ENCODE measurements at places on chromosomes 4 and X. TPM values are rescaled to one million over a fixed set of nuclear protein-coding genes. Genes with fewer than 3 reads are reported as not detected.

Gene MAGEA12
- not detected for total RNA-seq

Gene DMRTC1
- total RNA-seq, result not detected

- no peak for DNase-seq
Measured at GRCh38 chr4:178316211-178316610, 874.0 kb upstream of the AGA start.

Gene MSX1
- 20.8 TPM for total RNA-seq

GRCh38 chr4:15703439-15703838 lies 574 bp downstream of the BST1 start:
- no peak for DNase-seq

DNA sequence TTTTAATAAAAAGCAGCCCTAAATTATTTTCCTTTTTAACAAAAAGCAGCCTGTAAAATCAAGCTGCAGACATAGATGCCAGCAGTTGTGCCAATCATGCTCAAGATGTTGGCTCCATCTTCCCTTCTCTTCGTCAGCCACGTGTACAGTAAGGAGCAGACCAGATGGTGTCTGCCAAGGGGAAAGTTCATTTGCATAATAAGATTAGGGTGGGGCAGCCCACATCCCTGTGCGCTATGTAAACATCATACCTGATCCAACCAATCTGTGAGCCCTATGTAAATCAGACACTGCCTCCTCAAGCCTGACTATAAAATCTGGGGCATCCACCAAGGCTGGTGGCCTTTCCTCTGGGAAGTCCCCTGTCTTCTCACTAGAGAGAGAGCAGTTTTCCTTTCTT lies 23.1 kb upstream of the C1GALT1C1 start:
- no peak for DNase-seq

Gene CFAP99
- not detected for total RNA-seq

GRCh38 chr4:99712099-99712498 lies 54.5 kb upstream of the C4orf54 start:
- DNase-seq, result no peak

- no peak for DNase-seq
Measured at GRCh38 chr4:118279328-118279727, 73.5 kb downstream of the PRSS12 start.

- no peak for DNase-seq
Measured at GRCh38 chr4:120144634-120145033, 78.0 kb upstream of the MAD2L1 start.

GRCh38 chr4:38044060-38044459 lies 83.9 kb downstream of the PTTG2 start:
- DNase-seq, result no peak

DNA sequence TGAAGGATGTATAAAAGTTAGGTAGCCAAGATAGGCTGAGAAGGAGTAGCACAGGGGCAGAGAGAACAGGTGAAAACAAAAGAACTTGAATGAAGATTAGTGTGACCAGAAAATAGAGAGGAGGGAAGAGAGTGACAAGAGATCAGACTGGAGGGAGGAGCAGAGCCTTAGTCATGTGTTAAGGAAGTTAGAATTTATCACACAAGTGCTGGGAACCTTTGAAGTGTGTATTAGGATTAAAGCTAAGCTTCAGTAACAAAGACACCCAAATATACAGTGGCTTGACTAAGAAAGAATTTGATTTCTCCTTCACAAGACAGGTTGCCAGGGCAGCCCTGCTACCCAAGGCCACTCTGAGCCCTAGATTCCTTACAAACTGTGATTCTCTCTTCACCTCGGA lies 10.7 kb upstream of the CCDC149 start:
- DNase-seq, result no peak

DNA sequence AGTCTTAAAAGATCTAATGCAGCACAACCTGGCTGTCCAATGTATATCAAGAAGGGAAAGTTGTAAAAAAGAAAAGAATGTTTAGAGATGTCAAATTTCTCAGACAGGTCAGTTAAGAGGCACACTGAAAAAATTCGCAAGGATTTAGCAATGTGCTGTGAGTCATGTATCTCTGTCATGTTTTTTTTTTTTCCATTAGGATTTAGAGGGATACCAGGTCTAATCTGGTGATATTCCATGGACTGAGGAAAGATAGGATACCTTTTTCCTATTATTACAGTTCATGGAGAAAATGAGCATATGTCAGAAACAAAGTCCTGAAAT lies 815.4 kb upstream of the PCDH10 start:
- DNase-seq, result no peak

- DNase-seq, result no peak
Measured at GRCh38 chr4:177271915-177272766, 37.5 kb upstream of the NEIL3 start.

Gene CNGA1
- total RNA-seq, result 0.60 TPM

Gene S100P
- 7.8 TPM for total RNA-seq

DNA sequence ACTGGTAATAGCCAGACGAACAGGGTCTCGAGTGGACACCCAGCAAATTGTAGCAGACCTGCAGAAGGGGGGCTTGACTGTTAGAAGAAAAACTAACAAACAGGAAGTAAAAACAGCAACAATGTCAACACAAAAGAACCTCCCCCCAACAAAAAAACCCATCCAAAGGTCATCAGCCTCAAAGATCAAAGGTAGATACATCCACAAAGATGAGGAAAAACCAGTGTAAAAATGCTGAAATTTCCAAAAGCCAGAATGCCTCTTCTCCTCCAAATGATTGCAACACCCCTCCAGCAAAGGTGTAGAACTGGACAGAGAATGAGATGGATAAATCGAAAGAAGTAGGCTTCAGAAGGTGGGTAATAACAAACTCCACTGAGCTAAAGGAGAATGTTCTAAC lies 313.0 kb upstream of the TEX13C start:
- no peak for DNase-seq

Gene ATP10D
- 25.3 TPM for total RNA-seq

Gene SOWAHB
- not detected for total RNA-seq

GRCh38 chr4:83110970-83111750 lies 3.4 kb downstream of the PLAC8 start:
- DNase-seq, result no peak

DNA sequence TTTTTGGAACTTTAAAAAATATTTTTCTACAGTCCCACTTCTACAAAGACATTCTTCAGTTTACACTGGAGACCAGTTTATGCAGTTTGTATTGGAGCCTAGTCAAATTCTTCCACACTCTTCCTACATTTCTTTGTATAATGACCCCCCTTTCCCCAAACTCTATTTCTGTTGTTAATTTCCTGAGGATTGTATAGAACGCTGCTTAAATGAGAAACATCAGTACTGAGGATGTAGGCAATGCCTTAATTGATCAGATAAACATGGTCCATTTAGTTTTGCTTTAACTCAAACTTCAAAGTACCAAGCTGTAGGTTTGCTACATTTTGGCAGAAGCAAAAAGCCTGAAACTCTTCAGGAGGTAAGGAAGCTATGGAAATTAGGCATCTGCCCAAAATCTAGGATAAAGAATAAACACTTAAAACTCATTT lies 155.5 kb downstream of the SLC7A11 start:
- DNase-seq, result no peak

GRCh38 chr4:148857239-148857972 lies 415.2 kb upstream of the NR3C2 start:
- DNase-seq, result no peak

DNA sequence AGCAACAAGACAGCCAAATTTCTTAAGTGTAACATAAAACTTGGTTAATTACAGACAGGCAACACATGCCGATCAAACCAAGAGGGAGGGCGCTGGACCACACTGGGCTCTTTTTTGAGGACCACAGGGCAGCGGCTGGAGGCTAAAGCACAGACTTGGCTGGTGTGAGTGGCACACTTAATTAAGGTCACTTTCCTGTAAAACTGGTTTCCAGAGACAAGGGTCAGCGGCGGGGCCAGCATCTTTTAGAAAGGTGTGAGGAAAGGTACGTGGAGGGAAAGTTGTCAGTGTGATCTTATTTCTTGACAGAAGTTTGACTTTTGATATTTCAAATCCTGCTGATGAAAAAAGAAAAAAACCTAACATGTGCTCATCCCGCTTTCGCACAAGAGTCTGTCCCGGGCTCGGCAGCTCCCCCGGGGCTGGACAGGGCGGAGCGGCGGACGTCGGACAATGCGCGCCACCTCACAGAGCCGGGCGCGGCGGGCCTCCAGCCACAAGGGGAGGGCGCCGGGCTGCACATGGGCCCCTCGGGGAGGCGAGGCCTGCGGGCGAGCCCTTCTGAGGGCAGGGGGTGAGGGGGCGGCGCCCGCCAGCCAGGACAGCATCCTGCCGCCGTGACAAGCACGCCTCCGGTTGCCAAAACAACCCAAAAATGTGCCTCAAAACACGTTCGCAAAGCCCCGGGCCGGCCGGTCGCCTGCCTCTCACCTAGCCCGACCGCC lies 660 bp upstream of the HSPA4L start:
- peak; percentile 89 for DNase-seq

Gene VCX3A
- total RNA-seq, result not detected

DNA sequence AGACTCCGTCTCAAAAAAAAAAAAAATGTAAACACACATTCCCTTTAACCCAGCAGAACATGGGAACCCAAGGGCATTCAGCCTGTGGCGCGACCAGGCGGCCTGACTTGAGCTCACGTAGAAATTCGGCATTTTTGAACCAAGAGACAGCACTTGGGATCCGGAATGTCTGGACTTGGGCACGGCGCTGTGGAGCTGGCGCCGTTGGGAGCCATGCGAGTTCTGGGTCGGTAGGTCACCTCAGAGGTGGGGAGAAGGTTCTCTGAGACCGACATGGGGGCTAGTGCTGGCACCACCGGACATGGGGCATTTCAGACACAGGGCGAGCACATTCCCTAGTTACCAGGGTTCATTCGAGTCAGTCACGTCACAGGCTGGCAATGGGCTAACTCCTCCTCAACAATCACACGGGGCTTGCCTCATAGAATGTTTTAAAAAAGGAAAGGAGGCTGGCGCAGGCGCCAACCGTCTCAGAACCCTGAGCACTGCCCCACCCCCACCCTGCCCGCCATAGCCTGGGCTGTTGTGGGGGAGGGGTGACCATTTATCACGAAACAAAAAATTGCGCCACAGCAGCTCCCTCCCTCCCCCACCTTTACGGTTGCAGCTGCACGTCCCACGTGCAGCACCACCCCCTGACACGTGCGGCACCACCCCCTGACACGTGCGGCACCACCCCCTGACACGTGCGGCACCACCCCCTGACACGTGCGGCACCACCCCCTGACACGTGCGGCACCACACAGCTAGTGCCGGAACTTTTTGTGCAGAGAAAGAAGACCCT lies at the start of gene TEX28:
TSS of gene TEX28 (minus strand) at position 334 of the 784 bp plus-strand sequence. CDS start 3,007 bp downstream, outside the sequence.
- no peak for DNase-seq

DNA sequence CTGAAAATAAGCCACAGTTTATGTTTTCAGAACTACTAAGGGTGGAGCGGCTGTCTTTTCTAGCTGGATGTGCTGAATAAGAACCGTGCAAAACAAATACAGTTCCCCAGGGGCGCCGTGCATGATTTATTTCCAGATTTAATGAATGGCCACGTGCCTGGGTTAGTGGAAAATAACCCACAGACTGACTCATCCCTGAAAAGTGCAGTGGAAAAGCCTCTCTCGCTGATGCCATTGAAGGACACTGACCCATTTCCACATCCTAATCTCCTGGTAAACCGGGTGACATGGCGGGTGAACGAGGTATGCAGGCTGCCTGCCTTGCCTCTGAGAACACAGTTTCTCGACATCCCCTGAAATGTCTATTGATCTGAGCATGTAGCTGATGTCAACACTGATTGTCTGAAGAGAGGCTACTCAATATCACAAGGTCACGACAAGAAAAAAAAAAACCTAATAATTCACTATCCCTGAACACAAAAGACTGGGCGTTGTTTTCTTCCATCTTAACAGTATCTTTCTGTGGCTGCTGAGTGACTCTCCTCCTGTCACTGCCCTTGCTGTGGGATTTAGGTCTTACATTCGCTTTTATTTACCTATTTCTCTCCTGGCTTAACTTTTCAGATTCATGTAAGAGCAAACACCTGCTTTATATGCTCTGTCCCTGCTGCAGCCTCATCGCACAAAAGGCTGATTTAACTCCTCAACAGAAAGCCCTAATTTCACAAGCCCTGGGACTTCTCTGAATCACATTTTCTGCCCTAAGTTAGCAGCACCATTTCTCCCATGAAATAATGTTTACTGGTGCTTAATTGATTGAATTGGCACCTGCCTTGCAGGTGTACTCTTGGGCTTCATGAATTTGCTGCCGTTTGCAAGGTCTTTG lies 76.9 kb upstream of the SCOC start:
- DNase-seq, result peak; percentile 85

DNA sequence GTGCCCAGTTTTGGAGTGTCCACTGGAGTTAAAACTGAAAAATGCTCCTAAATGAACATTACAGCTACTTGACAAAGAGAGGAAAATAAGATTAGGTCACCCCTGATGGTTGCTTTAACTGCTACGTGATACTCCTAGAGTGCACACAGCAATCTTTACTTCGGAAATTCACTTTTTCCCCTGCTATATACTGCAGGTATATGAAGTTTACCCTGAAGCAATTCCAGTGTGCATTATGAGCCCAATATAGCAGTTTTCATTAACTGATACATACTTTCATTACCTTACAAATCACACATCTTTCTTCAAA lies 773 bp upstream of the ZNF827 start:
- no peak for DNase-seq

Gene RAB33A
- 12.7 TPM for total RNA-seq

Gene HTN3
- not detected for total RNA-seq

GRCh38 chrX:103254921-103255493 lies at the start of gene TCEAL8:
Gene TCEAL8 (minus strand): TSS chrX:103255155. CDS start chrX:103253979, 1,176 bp downstream.
- DNase-seq, result peak; percentile 93

GRCh38 chrX:132802033-132802432 lies 156.4 kb downstream of the HS6ST2 start:
- no peak for DNase-seq

DNA sequence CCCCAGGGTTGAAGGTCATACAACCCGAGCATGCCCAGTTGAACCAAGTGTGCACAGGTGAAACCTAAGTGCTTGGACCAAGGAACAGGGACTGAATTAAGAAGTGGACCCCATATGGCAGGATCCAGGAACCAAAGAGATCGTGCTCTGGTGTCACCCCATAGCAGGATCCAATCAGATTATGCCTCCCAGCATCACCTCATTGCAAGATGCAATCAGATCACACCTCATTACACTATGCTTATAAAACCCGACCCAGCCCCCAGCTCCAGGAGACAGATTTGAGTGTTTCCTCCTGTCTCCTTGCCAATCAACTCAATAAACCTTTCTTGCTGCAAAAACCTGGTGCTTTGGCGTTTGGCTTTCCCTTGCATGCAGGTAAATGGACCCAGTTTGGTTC lies 37.6 kb downstream of the EFHC2 start:
- no peak for DNase-seq

DNA sequence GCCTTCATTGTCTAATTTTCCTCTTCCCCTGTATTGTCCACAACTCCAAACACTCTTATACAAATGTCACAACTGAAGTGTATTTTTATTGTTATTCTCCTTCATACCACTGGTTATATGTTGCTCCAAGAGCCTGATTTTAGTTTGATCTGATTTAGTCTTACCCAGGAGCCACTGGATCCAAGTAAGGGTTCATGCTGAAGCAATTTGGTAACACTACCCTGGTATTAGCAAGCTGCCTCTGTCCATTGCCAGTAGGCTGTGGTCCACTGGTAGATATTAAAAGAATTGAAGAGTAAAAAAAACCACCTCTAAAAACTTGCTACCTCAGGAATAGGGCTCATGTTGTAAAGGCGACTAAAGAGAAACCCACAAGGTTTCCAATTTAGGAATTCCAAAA lies 41.2 kb downstream of the AMOT start:
- no peak for DNase-seq

Gene TMPRSS11B
- not detected for total RNA-seq

Gene BMP2K
- total RNA-seq, result 43.7 TPM

All from posterior vena cava (tissue), 2 donors.